CD4-positive, alpha-beta T cell treated with Interleukin-15 for 1 hour (primary cell): ENCODE measurements at places on chromosomes 1 and 21.

- DNase-seq: no peak
Measured at GRCh38 chr1:234675572-234675971, 65.6 kb upstream of the IRF2BP2 start.

DNA sequence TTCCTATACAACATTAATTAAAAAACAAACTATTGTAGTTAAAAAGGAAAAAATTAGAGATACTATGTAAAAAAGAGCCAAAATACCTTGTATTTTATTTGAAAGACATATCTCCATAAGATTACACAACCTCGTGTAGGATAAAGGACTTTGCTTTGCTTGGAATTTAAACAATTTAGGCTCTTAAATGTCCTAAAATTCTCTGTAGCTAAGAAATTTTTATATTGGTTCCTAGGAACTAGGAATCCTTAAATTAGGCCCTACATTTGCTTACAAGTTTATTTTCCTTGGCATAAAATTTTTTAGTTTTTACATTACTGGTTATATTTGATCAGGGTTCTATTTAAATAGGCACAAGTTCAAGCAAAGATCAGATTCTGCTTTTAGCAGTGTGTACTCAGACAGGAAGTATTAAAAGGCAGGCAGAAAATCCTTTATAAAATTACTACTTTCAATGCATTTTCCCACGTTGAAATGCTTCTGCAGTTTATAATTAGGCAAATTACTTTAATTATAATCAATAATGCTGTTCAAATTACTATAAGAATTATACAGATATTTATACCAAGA is 3.4 kb upstream of the ANGPTL3 start:
- DNase-seq: no peak

DNA sequence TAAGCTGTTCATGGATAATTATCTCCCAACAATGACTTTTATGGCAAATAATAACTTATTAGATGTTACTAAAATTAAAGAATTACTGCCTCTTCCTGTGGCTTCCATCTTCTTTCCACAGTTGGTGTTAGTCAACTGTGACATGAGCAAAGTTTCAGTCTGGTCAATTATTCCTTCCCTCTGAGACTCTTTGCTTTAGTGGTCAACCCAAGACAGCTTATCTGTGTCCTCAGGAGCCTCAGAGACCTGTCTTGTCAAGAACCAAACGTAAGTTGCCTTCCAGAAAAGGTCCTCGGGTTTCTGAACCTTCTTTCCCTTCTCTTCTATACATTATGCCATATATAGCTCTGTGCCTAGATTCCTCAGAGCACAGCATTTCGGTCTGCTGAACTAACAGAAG is 263.2 kb upstream of the ZP4 start:
- DNase-seq: no peak

- DNase-seq: no peak
Measured at GRCh38 chr21:39215078-39215477, 31.8 kb upstream of the PSMG1 start.

- DNase-seq: no peak
Measured at GRCh38 chr1:203227371-203228083, 1.9 kb downstream of the CHIT1 start.

GRCh38 chr1:209618756-209619420 is 33.3 kb downstream of the LAMB3 start:
- DNase-seq: no peak

DNA sequence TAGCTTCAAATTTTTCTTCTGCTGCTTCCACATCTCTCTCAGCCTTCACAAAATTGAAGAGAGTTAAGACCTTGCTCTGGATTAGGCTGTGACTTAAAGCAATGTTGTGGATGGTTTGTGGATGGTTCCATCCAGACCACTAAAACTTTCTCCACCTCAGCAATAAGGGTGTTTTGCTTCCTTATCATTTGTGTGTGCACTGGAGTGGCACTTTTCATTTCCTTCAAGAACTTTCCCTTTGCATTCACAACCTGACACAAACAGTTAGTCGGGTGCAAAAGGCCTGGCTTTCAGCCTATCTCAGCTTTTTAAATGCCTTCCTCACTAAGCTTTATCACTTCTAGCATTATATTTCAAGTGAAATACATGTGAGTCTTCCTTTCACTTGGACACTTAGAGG is 30.3 kb downstream of the DENND1B start:
- DNase-seq: no peak

DNA sequence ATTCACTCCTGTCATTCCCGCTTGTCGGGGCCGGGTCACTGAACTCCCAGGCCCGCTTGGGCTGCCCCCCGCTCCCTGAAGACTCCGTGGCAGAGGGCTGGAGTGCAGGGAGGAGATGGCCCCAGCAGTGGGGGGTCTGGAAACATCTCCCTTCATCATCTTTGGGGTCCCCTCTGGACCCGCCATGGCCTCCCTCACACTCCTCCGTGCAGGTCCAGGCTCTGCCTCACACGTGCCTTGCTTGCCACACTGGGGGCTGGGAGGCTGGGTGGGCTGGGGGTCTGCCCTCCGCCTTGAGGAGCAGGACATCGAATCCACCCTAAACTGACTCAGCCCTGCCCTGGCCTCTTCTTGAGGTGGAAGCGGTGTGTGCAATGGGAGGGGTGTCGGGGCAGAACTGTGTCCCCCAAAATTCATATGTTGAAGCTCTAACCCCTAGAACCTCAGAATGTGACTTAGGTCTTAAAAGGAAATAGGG is 35.2 kb downstream of the POFUT2 start:
- no peak for DNase-seq

GRCh38 chr21:16535626-16536025 is 805.8 kb downstream of the USP25 start:
- DNase-seq: no peak

- DNase-seq: no peak
Measured at GRCh38 chr1:110426854-110427253, 19.4 kb upstream of the LAMTOR5 start.

- no peak for DNase-seq
Measured at GRCh38 chr1:96978901-96979300, 257.3 kb downstream of the PTBP2 start.

- DNase-seq: no peak
Measured at GRCh38 chr1:8712413-8713231, 104.8 kb downstream of the RERE start.

DNA sequence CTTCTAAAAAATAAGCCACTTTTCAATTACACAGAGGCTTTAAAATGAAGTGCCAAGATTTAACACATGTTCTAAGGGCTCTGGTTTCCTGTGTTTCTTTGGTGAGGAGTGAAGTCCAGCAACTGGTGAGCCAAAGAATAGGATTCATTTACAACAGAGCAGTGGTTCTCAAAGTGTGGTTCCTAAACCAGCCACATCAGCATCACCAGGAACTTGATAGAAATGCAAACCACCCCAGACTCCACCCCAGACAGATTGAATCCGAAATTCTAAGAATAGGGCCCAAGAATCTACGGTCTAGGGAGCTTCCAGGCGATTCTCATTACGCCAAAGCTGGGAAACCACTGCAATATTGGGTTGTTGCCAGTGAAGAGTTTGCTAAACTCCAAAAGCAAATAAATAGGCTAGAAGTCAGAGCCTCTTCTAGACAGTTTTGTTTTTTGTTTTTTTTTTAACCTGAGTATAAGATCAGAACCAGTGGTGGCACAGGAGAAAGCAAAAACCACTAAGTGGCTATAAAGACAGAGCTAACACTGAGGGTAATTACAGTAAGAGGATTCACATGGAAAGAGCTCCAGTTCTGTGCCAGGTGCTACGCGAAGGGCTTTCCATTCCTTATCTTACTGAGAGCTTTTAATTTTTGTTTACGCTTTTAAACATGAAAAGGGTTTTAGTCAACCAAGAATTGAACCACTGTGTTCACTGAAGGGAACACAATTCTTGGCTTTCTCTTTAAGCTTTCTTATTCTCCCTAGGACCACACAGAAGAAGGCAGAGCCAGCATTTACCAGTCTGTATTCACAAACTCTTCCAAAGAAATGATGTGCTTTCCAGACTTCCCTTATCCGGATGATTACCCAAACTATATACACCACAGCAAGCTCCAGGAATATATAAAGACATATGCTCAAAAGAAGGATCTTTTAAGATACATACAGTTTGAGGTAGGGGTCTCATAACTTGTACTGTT is 42.4 kb upstream of the FMO2 start:
- no peak for DNase-seq

- no peak for DNase-seq
Measured at GRCh38 chr1:204126386-204126785, 25.5 kb downstream of the ETNK2 start.

DNA sequence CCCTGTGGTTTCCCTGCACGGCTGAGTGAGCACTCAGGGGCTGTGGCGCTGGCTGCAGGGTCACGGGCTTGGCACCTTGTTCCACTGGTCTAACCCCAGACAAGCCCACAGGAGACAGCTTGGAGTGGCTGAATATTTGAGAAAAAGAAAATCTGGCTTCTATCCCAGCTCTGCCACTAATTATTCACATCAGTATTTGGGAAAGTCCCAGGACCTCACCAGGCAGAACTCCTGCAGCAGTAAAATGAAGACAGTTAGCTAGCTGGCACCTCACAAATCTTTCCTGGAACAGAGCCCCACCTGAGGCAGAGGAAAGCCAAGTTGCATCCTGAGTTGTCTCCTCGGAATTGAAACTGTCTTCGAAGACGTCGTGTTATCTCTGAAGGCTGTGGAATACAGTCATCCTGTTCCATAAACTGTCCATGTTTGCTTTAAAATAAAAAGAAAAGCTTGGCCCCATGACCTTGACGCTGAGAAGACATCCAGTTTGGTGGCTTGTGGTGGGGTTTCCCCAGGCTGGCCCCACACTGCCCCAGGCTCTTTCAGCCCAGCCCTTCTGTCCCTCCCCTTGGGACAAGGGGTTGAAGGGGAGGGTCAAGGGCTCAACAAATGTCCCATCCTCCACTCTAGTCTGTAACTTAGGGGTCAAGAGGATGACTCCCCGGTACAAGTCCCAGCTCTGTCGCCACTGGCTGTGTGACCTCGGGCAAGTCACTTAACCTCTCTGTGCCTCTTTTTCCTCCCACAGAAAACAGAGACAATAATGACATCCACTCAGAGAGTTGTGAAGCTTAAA is 93.8 kb upstream of the TMPRSS2 start:
- no peak for DNase-seq

GRCh38 chr1:67169496-67169895 is 3.2 kb downstream of the IL23R start:
- DNase-seq: no peak

DNA sequence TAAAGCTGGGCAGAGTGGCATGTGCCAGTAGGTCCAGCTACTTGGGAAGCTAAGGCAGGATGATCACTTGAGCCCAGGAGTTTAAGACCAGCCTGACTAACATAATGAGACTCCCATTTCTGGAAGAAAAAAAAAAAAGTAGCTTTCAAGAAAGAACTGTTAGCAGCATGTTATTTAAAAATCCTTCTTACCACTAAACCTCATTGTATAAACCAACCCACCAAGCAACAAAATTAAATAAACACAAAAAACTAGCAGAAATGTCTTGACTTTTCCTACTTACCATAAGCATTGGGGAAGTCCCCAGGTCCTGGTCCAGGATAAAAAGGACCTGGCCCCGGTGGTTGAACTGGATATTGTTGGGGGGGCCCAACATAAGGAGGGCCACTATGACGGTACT is 192.9 kb upstream of the HP1BP3 start:
- DNase-seq: no peak

DNA sequence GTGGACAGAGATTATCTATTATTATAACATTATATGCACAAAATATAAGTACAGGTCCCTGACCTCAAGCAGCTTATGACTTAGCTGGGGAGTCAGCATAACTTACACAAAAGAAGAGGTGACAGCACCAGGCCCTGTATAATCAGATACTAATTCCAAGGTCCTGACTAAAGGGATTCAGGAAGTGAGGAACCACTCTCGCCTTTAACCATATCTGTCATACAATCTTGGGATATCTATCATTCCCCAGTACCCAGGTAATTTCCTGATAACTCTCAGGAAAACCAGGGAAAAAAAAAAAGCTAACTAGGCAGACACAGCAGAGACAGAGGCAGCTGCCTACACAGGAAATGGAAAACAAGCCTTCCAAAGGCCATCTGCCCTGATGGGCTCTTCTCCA is 78.5 kb upstream of the CAMK1G start:
- DNase-seq: no peak

DNA sequence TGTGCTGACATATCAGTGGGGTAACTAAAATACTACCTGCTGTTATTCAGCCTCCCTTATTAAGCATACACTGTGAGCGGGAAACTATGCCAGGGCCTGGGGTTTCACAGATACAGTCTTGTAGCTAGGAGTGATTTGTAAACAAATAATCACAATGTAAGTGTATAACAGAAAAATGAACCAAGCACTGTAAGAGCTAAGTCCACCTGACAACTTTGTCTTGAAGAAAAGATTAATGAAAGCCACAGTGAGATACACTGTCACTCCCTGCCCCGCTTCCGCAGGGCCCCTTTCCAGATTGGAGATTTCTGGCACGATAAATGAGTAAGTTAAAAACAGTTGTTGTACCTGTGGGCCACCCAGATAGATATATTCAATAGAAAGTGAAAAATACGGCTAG is 4.8 kb downstream of the RCAN3 start:
- peak; percentile 55 for DNase-seq

GRCh38 chr1:119720866-119721440 is 9.2 kb downstream of the PHGDH start:
- no peak for DNase-seq

- no peak for DNase-seq
Measured at GRCh38 chr1:85240643-85241042, 18.8 kb downstream of the C1orf52 start.

- DNase-seq: no peak
Measured at GRCh38 chr1:116457946-116458604, 85.0 kb downstream of the ATP1A1 start.

DNA sequence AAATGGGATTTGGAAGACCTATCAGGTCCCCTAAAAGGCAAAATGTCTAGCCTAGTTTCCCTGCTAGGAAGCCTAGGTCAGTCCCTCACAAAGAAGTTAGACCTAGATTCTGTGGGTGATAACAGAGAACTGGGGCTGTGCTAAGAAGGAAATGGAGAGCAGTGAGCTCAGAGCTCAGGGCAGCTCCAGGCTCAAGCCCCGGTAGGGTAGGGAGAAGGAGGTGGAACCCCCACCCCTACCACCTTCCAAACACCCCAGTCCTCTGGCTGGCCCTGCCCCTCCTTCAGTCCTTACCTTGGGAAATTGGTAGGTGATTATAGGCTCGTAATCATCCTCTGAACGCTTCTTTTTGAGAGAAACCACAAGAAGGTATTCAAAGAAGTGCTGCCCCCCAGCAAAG is 1.1 kb downstream of the DENND2D start:
- DNase-seq: no peak

- DNase-seq: no peak
Measured at GRCh38 chr1:179445593-179445992, 79.8 kb downstream of the AXDND1 start.

- no peak for DNase-seq
Measured at GRCh38 chr21:25176637-25177412, 430.5 kb downstream of the MRPL39 start.

GRCh38 chr1:205294175-205294917 is 27.2 kb downstream of the NUAK2 start:
- no peak for DNase-seq

- DNase-seq: no peak
Measured at GRCh38 chr1:94418664-94419655, 771 bp downstream of the ABCD3 start.

GRCh38 chr1:200464784-200465400 is 55.1 kb upstream of the ZNF281 start:
- DNase-seq: no peak
